ENCODE measurements at places on chromosomes 3 and 15. TPM values are rescaled to one million over a fixed set of nuclear protein-coding genes. Genes with fewer than 3 reads are reported as not detected.

- H3K36me3 ChIP-seq, result no peaks in the 10 kb centered on the region
- H3K27ac ChIP-seq, result peak overlapping the region; percentile 97
- no peak overlapping the region for H3K4me3 ChIP-seq
- H3K27me3 ChIP-seq, result no peaks in the 10 kb centered on the region
- peak; percentile 80 for DNase-seq
- peaks cover 85% of the 10 kb centered on the region for H3K4me1 ChIP-seq
These were observed 54.7 kb upstream of the TRAK1 start for GRCh38 chr3:42036483-42036823.

DNA sequence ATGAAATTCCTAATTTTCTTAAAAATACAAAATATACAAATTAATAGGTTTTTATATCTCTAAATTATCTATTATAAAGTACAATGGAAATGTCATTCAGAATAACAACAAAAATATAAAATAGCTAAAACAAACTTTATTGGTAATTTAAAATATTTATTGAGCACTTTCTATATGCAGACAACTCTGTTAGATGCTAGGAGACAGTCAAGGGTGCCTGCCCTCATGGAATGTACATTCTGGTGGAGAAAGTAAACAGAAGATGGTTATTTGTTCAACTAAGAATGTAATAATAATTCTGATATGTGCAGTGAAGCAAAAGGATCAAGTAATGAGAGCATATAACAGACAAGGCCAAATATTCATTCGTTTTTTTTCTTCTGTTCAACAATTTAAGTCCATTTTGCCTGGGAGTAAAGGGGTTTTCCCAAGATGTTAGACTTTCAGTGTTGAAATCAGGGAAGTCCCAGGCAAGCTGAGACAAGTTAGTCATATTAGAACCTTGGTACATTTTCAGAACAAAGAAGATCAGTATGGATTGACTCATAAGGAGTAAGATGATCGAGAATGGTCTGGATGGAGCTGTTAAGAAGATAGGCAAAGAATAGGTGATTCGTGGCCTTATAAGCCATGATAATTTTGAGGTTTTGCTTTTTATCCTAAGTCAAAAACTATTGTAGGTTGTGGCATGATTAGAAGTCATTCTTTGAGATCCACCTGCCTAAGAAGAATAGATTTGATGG is 150.2 kb upstream of the MLF1 start:
- H3K4me3 ChIP-seq, result no peak overlapping the region
- no peaks in the 10 kb centered on the region for H3K27me3 ChIP-seq
- no peak for DNase-seq
- H3K4me1 ChIP-seq, result no peaks in the 10 kb centered on the region
- H3K36me3 ChIP-seq, result no peaks in the 10 kb centered on the region
- no peak overlapping the region for H3K27ac ChIP-seq

DNA sequence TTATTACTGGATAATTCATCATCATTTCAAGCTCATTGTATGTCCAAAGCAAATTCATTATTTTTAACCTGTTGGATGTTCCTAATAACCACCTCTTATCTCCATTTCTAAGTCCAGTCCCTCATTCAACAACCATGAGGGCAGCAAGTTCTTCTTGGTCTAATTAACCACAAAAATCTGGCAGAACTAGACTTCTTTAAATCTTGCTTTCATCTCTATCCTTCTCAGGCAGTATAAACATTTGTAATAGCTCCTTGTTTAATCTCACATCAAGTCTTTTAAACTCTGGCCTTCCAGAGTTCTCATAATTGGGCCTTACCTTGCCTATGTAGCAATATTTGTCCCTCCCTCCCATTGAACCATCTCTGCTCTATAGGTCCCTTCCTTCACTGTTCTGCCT is 17.0 kb upstream of the GHSR start:
- H3K27ac ChIP-seq, result no peak overlapping the region
- no peak for DNase-seq
- H3K4me1 ChIP-seq, result no peaks in the 10 kb centered on the region

GRCh38 chr3:52551118-52551517 is 14.7 kb downstream of the UQCC5 start:
- no peak overlapping the region for H3K27ac ChIP-seq
- H3K4me1 ChIP-seq, result peaks cover 18% of the 10 kb centered on the region
- H3K4me3 ChIP-seq, result no peak overlapping the region
- H3K36me3 ChIP-seq, result peaks cover 39% of the 10 kb centered on the region
- peak; percentile 45 for DNase-seq

- H3K4me1 ChIP-seq, result no peaks in the 10 kb centered on the region
- H3K36me3 ChIP-seq, result no peaks in the 10 kb centered on the region
- H3K27me3 ChIP-seq, result no peaks in the 10 kb centered on the region
- no peak for DNase-seq
- no peak overlapping the region for H3K4me3 ChIP-seq
- H3K27ac ChIP-seq, result no peak overlapping the region
These were observed 99.8 kb downstream of the TMEM108 start for GRCh38 chr3:133138017-133138416.

- no peaks in the 10 kb centered on the region for H3K27me3 ChIP-seq
- no peak overlapping the region for H3K27ac ChIP-seq
- no peaks in the 10 kb centered on the region for H3K4me1 ChIP-seq
- H3K4me3 ChIP-seq, result no peak overlapping the region
- no peaks in the 10 kb centered on the region for H3K36me3 ChIP-seq
- DNase-seq, result no peak
These were observed 337.4 kb upstream of the TPRG1 start for GRCh38 chr3:188834349-188834748.

DNA sequence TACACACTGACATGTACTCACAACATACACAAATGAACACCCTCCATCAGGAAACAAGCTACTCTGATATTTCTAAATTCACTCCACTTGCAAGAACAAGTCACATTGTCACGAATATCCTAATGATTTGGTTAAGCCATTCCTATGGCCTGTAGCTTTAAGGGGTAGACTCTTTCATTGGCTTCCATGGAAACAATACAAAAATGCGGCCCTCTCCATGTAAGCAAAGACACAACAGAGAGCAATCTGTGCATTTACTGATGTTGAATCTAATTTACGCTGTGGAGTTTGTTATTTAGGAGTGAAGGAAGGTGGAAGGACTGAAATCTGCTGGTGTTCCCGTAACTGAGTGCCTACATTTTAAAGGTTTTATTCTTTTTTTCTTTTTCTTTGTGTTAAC is 114.5 kb downstream of the FMN1 start:
- no peak overlapping the region for H3K27ac ChIP-seq
- H3K27me3 ChIP-seq, result no peaks in the 10 kb centered on the region
- DNase-seq, result no peak
- H3K4me1 ChIP-seq, result no peaks in the 10 kb centered on the region

- no peak overlapping the region for H3K27ac ChIP-seq
- peaks cover 16% of the 10 kb centered on the region for H3K36me3 ChIP-seq
- H3K4me3 ChIP-seq, result no peak overlapping the region
These were observed 39.9 kb downstream of the TGFBR2 start for GRCh38 chr3:30646181-30646876.

- H3K27ac ChIP-seq, result no peak overlapping the region
- no peak for DNase-seq
- no peaks in the 10 kb centered on the region for H3K4me1 ChIP-seq
- no peak overlapping the region for H3K4me3 ChIP-seq
- no peaks in the 10 kb centered on the region for H3K27me3 ChIP-seq
These were observed 230.2 kb downstream of the GBE1 start for GRCh38 chr3:81531263-81531662.

DNA sequence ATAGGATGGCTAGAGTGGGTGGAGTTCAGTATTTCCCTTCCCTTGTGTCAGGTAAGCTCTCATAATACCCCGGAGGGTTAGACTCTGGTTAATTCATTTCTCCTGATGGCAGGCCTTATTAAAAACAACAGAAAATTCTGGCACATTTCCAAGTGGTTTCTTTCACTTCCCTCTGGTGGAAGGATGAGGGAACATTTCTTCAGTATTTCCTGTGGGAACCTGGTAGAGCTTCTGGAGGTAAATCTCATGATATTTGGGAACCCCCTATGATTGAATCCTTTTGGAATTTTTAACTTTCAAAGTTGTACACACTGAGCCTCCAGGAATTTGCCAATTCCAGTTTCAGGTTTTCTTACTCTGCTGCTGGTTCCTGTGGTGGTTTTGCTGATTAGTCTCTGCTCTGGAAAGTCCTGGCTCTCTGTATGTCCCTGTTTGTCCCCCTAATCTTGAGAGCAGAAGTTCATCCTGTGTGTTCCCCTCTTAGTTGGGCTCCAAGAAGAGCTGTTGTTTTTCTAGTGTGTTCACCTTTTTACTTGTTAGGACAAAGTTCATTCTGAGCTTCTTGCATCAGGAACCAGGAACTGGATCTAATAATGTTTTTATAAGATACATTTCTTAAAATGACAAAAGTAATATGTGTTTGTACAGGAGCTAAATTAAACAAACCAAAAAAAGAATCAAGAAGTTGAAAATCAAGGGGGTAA is 12.1 kb downstream of the CHRNA7 start:
- H3K4me3 ChIP-seq, result no peak overlapping the region
- DNase-seq, result no peak
- no peaks in the 10 kb centered on the region for H3K36me3 ChIP-seq
- H3K27ac ChIP-seq, result no peak overlapping the region

DNA sequence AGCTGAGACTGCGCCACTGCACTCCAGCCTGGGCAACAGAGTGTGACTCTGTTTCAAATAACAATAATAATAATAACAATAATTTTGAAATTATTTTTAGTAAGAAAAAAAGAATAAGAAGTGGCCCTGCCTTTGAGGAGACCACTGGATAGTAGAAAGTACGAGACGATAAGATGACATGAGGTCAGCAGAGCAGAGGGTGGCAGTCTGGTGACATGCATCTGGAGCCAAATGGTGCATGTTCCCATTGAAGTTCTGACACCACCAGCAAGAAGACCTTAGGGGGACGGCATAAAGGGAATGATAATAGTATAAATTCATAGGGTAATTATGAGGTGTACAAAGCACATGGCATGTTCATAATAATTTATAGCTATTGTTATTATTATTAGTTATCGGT is 542.2 kb upstream of the TBL1XR1 start:
- no peak for DNase-seq
- H3K4me3 ChIP-seq, result no peak overlapping the region
- peaks cover 7% of the 10 kb centered on the region for H3K4me1 ChIP-seq
- H3K36me3 ChIP-seq, result no peaks in the 10 kb centered on the region
- H3K27me3 ChIP-seq, result no peaks in the 10 kb centered on the region

- no peaks in the 10 kb centered on the region for H3K4me1 ChIP-seq
- no peak overlapping the region for H3K4me3 ChIP-seq
- no peaks in the 10 kb centered on the region for H3K27me3 ChIP-seq
- DNase-seq, result no peak
These were observed 51.5 kb downstream of the PLCL2 start for GRCh38 chr3:16936233-16936632.

DNA sequence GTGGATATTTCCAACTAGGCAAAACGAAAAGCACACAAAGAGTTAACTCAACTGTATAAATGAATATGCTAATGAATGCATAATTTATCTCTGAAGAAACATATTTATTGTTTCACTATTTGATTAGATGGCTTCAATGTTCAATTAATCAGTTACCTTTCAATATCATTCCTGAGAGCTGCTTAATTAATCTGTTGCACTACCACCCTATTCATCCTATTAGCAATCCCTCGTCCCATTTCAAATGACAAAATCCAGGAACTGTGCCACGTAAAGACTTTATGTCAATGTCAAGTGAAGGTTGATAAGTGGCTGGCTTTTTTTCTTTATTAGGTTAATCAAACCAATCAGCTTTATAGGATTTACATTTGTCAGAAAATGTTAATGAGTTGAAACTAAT is 82.7 kb downstream of the ALCAM start:
- H3K4me1 ChIP-seq, result peaks cover 5% of the 10 kb centered on the region
- H3K4me3 ChIP-seq, result no peak overlapping the region
- H3K36me3 ChIP-seq, result no peaks in the 10 kb centered on the region
- no peaks in the 10 kb centered on the region for H3K27me3 ChIP-seq
- DNase-seq, result no peak

DNA sequence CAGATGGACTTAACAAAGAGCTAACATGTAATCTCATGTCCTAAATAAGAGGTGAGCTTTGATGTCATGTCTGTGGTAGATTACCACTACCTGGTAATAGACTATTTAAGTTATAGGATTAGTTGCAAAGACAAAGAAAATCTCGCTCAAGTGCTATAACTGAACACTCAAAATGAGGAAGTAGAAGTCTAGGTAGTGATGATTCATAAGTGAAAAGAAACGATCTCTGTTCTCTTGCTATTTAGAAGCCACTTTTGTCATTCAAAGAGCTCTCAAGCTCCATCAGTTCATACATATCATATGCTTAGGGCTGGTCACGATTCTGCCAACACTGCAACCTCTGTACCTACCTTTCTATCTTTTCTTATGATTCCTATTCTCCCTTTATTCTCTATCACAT is 110.9 kb downstream of the EDEM1 start:
- H3K4me3 ChIP-seq, result no peak overlapping the region
- H3K36me3 ChIP-seq, result no peaks in the 10 kb centered on the region
- no peak overlapping the region for H3K27ac ChIP-seq

GRCh38 chr3:37964716-37965115 is 25.9 kb upstream of the VILL start:
- no peak overlapping the region for H3K4me3 ChIP-seq
- peaks cover 7% of the 10 kb centered on the region for H3K4me1 ChIP-seq
- DNase-seq, result no peak
- no peak overlapping the region for H3K27ac ChIP-seq

- peaks cover 4% of the 10 kb centered on the region for H3K4me1 ChIP-seq
- DNase-seq, result no peak
- no peak overlapping the region for H3K27ac ChIP-seq
- H3K27me3 ChIP-seq, result no peaks in the 10 kb centered on the region
These were observed 50.3 kb upstream of the ATG7 start for GRCh38 chr3:11221818-11222415.

DNA sequence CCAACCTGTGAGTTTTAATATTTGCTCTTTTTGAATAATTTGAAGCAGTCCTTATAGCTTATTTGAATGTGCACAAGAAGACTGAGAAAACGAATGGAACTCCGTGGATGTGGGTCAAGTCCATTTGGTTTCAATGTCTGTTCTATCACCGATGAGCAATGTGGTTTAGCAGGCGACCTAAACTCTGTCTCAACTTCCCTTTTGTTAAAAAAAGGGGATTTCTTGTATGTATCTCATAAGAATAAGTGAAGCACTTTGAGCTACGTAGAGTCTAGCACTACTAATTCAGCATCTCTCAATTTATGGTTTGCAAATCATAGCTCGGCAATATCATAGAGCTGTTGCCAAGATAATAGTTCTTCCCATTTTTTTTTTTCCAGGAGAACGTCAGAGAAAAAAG is 4.6 kb upstream of the SKIL start:
- no peaks in the 10 kb centered on the region for H3K36me3 ChIP-seq
- no peak for DNase-seq
- no peak overlapping the region for H3K4me3 ChIP-seq
- H3K4me1 ChIP-seq, result peaks cover 11% of the 10 kb centered on the region
- H3K27ac ChIP-seq, result no peak overlapping the region
- no peaks in the 10 kb centered on the region for H3K27me3 ChIP-seq

GRCh38 chr3:169090559-169090958 is 573.0 kb downstream of the MECOM start:
- H3K27me3 ChIP-seq, result no peaks in the 10 kb centered on the region
- H3K4me1 ChIP-seq, result no peaks in the 10 kb centered on the region
- H3K4me3 ChIP-seq, result no peak overlapping the region
- H3K36me3 ChIP-seq, result no peaks in the 10 kb centered on the region
- H3K27ac ChIP-seq, result no peak overlapping the region
- no peak for DNase-seq

Gene GOLGA8K
- 0.83 TPM for total RNA-seq

Gene RAB7A
- total RNA-seq, result 111 TPM

Gene CPNE9
- not detected for total RNA-seq

Gene SKOR1
- 0.89 TPM for total RNA-seq

Gene IGDCC3
- 0.96 TPM for total RNA-seq

Gene DNAJB8
- total RNA-seq, result not detected

Gene FETUB
- total RNA-seq, result not detected

Gene CFAP100
- total RNA-seq, result not detected

Gene STRC
- 1.3 TPM for total RNA-seq

All from thyroid gland (tissue), 4 donors.